ENCODE measurements at places on chromosomes 4 and X. TPM values are rescaled to one million over a fixed set of nuclear protein-coding genes. Genes with fewer than 3 reads are reported as not detected.

DNA sequence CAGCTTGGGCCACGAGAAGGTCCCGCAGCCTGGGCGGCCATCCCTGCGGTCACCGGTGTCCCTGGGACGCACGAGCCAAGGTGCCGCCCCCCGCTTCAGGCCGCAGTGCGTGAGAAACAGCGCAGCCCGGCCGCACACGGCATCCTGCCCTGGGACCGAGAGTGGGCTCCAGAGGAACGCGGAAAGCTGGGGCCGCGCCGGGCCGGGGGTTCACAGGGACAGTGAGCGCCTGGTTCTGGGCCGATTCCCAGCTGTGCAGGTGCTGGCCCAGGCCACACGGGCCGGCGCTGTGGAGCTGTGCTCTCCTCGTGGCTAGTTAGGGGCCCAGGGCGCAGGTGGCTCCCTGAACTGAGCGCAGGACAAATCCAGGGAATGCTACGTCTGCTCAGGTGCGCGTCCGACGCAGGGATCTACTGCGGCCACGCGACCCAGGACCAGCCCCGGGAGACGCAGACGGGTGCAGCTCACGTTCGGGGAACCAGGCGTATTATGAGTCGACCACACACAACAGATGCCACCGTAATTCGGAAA, 25.8 kb upstream of the GTPBP6 start:
- DNase-seq, result no peak

GRCh38 chrX:79325263-79325958, 41.7 kb downstream of the ITM2A start:
- DNase-seq, result peak; percentile 32

DNA sequence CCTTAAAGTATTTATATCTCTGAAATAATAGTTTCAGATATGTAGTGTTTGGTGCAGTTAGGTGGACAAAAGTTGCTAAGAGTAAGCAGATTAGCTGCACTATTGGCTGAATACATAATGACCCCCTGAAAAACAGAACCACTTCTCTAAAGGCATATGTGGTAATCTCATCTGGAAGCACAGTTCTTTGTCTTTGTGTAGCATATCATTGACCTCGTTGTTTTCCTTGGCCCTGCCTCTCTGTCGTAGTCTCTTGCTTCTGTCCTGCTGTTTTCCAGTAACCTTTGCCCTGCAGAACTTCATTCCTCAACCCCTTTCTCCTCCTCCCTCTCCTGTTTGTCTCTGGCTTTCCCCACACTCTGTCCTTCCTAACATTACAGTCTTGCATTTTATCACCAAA, 41.4 kb downstream of the JADE3 start:
- no peak for DNase-seq

DNA sequence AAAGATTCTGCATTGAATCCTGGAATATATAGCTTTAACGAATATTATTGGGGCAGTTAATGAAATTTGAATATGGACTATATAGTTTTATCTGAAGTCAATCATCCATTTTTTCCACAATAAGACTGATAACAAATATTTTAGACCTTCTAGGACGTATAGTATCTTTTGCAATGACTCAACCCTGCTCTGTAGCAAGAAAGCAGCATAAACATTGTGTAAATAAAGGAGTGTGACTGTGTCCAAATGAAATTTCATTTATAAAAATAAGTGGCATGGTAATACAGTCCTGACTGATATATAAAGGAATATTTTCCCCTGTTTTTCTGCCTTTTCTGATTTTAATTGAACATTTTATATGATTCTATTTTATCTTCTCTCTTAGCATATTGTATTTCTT, 947.7 kb upstream of the SLIT2 start:
- no peak for DNase-seq

- no peak for DNase-seq
Observed at GRCh38 chr4:107760281-107760947, 40.4 kb upstream of the PAPSS1 start.

DNA sequence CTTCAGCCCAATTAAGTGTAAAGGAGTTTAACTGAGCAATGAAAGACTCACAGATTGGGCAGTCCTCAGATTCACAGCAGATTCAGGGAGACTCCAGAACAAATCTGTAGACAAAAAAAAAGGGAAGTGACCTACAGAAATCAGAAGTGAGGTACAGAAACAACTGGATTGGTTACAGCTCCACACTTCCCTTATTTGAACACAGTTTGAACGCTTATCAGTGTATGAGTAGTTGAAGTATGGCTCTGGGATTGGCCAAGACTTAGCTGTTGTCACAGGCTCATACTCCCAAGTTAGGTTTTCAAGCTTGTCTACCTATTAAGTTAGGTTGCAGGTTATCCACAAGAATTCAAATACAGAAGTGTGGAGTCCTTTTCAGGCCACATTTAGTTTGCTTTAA, 112.4 kb upstream of the ELOVL6 start:
- DNase-seq, result no peak

- no peak for DNase-seq
Observed at GRCh38 chr4:94714365-94715160, 43.2 kb upstream of the BMPR1B start.

- no peak for DNase-seq
Observed at GRCh38 chr4:35538807-35539206, 705.5 kb downstream of the ARAP2 start.

DNA sequence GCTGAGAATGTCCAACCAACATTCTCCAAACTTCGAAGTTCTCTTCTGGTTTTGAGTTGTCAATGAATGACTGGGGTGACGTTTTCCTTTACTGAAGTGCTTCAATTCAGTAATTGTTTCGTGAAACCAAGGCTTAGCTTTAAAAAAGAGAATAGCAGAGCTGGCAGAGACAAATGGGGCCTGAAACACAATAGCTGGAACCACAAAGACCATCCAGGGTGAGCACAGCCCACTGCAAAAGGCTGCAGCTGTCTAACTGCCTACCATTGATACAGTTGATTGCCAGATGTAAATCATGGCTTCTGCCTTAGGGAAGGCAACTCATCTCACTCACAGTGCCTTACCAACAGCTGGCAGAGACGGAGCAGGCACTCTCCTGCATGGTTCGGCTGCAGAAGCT, 78.7 kb upstream of the ZNF518B start:
- no peak for DNase-seq

- no peak for DNase-seq
Observed at GRCh38 chr4:81571105-81571504, 99.4 kb upstream of the RASGEF1B start.

GRCh38 chr4:2249526-2250356, 7.8 kb upstream of the HAUS3 start:
- peak; percentile 57 for DNase-seq

DNA sequence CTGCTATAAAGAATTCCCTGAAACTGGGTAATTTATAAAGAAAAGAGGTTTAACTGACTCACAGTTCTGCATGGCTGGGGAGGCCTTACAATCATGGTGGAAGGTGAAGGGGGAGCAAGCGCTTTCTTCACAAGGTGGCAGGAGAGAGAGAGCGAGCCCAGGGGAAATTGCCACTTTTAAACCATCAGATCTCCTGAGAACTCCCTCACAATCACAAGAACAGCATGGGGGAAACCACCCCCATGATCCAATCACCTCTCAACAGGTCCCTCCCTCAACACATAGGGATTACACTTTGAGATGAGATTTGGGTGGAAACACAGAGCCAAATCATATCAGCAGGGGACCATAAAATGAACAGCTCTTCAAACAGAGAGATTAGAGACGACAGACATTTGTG, 198.6 kb downstream of the MAGEB5 start:
- no peak for DNase-seq

- DNase-seq, result no peak
Observed at GRCh38 chr4:128384765-128385598, 97.4 kb upstream of the PGRMC2 start.

- peak; percentile 51 for DNase-seq
Observed at GRCh38 chrX:46575991-46576392, 2.4 kb downstream of the CHST7 start.

DNA sequence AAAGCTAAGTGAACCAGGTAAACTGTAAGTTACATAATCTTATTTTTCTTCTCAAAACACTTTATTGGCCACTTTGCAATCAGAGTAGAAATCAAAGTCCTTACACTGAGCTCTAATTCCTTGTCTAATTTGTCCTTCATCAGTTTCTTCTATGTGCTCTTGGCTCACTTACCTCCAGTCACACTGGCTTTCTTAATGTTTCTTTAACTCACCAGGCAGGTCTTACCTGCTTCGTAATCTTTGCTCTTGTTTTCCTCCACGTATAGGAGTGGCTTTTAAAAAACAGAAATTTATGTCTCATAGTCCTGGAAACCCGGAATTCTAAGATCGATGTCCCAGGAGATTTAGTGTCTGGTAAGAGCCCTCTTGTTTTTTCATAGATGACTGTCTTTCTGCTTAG, 1462.1 kb downstream of the FSTL5 start:
- DNase-seq, result no peak

The YY2 gene
- total RNA-seq, result 3.0 TPM

The GTPBP6 gene
- 41.9 TPM for total RNA-seq

The RASL11B gene
- total RNA-seq, result 2.1 TPM

The NXF2 gene
- not detected for total RNA-seq

The PHOX2B gene
- not detected for total RNA-seq

The PNMA3 gene
- total RNA-seq, result 0.30 TPM

The TCEAL6 gene
- total RNA-seq, result not detected

The SPANXB1 gene
- not detected for total RNA-seq

The SOX3 gene
- not detected for total RNA-seq

The RWDD4 gene
- total RNA-seq, result 16.0 TPM

Data from upper lobe of left lung (tissue), 6 donors.